ENCODE measurements at places on chromosomes 5 and 9.
A peak's percentile ranks its signal among the peaks of the same experiment; 100 is the strongest.

GRCh38 chr5:161378701-161379100 is 167.8 kb downstream of the GABRB2 start:
- DNase-seq: no peak

GRCh38 chr5:93665648-93666047 is 75.8 kb downstream of the POU5F2 start:
- DNase-seq: no peak

- no peak for DNase-seq
Measured at GRCh38 chr5:136622747-136623146, 257.4 kb upstream of the TRPC7 start.

DNA sequence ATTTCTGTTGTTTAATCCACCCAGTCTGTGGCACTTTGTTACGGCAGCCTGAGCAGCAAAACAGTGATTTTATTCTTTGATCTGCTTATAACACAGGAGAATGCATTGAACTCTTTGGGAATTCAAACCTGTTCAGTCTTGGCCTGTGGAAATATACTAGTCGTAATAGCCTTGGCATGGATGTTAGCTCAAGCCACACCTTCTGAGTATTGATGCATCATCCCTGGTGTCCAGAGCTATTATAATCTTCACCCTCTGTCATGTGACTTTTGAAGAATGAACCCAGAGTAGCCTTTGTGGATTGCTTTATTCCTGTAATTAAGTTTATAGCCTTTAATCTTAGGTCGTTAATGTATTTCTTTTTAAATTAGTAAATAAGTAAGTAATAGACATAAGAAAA is 50.8 kb upstream of the TEX48 start:
- DNase-seq: no peak

DNA sequence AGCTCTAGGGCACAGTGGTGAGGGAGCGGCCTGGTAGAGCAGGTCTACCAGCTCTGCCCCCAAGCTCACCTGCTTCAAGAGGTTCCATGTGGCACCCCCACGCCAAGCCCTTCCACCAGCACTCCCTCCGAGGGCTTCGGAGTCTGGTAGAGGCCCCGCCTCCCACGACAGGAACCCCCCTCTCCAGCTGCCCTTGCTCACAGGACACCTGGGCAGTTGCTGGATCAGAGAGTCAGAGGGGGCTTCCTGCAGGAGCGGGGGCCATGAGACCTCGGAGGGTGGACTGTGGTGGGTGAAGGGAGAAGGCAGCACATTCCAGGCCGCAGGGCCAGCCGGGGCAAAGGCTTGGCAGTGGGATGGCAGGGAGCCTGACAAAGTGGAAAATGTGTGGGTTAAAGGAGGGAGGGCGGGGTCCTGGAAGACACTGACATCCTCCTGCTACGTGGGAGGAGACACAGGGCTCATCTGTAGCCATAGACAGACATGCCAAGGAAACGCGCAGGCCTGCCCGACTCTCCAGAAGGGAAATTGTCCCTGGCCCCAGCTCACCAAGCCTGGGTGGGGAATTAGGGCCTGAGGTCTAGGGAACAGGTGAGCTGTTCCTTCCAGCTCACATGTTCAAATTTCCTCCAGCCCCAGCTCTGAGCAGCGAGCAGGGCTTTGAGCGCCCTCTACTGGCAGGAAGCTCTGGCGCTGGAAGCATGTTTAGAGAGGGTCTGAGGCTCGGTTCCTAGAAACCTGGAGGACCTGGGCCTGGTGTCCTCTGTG is 74.2 kb downstream of the NTNG2 start:
- peak; percentile 88 for DNase-seq

DNA sequence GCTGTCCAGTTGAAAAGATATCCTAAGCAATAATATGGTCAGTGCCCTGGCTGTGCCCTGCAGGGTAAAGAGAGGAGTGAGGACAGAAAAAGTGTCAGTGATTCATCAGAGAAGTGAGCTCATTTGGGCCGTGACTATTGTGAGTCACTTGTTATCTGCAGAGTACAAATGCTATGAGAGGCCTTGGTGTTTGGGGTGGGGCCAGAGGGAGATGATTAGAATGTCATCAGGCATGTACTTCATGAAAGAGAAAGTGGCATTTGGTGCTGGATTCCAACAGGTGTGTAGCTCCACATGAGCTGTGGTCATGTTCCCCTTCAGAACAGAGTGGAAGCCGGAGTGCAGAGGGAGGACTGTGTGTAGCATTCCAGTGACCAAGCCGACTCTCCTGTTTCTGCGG is 174.1 kb downstream of the KDM4C start:
- DNase-seq: peak; percentile 35

DNA sequence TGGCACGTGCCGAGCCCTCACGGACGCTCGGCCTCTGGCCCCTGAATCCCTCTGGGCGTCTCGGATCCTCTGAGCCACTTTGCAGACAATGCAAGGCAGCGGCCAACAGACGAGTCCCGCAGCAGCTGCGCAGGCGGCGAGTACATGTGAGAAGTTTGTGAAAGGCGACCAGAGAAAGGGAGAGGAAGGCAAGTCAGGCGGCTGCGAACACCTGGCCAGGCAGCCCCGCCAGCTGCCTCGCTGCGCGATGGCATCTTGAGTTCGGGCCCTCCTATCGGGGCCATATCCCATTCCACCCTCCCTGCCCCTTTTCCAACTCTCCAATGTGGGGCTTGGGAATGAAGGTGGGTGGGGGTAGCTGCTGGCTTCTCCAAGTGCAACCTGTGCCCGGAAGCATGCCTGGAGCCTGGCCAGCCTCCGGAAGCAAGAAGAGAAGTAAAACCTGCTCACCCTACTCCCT is 4.5 kb upstream of the POU4F3 start:
- DNase-seq: no peak

- DNase-seq: no peak
Measured at GRCh38 chr9:134634176-134634575, 7.4 kb upstream of the COL5A1 start.

- no peak for DNase-seq
Measured at GRCh38 chr9:98251551-98251950, 3.9 kb downstream of the TBC1D2 start.

GRCh38 chr5:95172659-95173058 is 112.2 kb downstream of the MCTP1 start:
- DNase-seq: no peak

GRCh38 chr9:121584421-121584820 is 67.0 kb upstream of the DAB2IP start:
- DNase-seq: no peak

DNA sequence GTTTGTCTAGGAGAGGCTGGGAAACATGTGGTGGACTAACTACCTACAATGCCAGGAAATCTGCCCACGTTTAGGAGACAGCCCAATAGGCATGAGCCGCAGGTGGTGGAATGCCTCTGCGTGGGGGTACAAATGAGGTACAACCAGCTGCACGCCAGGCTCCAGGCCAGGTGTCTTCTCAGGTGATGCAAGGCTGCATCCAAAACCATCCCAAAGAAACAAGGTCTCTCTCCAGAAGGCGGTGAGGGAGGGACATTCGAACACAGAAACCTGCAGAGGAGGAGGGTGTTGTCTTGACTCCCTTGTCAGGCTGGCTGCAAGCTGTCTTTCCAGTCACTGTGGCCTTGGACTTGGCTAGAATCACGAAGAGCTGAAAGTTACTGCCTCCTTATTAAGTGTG is 11.6 kb downstream of the ANKH start:
- no peak for DNase-seq

- DNase-seq: no peak
Measured at GRCh38 chr5:17276445-17276844, 59.0 kb downstream of the BASP1 start.

DNA sequence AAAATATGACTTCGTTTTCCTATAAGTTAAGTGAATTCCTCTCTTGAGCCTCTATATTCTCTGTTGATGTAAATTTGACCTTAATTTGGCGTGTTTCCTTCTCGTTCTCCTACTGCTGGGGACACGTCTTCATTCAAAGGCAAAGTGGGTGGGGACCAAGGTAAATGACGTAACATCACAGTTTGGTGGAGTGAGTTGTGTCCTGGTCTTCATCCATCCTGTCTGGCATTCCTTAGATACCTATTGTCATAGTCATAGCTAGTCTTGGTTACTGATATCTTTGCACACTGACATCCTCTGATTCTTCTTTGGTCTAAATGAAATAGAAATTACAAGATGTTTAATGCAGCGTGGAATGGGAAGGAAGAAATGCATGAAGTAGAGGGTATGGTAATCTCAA is 108.5 kb downstream of the NNT start:
- DNase-seq: no peak

DNA sequence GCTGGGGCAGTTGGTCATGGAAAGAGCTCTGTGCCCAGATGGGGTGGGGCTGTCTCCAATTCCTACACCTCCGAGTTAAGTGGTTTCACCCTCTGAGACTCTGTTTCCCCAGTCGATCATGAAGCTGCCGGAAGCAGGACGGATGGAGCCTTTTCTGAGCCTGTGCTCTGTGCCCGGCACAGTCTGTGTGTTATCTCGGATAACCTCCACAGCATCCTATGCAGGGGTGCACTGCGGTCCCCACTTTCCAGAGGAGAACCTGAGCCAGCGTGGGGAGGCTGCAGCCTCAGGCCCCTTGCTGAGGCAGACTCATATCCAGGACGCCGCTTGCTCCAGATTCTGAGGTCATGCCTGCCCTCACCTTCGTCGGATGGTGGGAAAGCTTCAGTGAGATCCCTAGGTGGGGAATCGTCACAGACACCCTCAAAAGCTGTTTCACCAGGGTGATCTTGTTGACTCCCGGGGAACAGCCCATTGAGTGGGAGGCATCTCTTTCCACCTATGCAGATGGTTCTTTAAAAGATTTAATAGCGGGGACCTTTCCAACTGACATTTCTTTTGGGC is 6.9 kb upstream of the COL5A1 start:
- DNase-seq: no peak

DNA sequence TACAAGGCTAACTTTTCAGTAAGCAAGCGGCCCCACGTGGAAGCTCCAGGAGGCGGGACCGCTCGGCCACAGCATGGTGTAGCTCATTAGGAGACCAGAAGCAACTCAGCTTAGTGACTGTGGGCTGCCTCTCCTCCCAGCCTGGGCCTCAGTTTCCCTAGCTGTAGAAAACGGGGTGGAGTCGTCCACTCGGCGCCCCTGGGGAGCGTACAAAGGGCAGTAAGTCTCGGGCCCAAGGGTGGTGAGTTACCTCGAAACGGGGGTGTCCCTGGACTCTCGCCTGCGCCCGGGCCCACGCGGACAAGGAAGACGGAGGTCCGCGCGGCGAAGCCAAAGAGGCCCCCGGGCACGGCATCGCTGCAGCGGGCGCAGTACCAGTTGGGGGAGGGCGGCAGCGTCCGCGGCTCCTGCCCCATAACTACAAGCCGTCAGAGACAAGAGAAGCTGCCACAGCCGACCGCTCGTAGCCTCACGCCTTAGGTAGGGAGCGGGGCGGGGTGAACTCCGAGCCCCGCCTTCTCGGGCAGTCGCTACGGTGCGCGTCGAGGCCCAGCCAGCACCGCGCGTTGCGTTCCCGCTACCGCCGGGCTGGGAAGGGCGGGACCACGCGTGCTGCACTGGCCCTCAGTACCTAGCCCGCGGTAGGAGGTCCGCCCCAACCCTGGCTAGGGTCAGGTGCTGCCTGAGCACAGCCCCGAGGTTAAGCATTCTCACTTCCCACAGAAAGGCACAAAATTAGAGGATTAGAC is at the start of gene GEMIN5:
GEMIN5 (minus strand) TSS at position 494 of the 749 bp plus-strand sequence; CDS start at position 416, 78 bp downstream.
- DNase-seq: peak; percentile 85

DNA sequence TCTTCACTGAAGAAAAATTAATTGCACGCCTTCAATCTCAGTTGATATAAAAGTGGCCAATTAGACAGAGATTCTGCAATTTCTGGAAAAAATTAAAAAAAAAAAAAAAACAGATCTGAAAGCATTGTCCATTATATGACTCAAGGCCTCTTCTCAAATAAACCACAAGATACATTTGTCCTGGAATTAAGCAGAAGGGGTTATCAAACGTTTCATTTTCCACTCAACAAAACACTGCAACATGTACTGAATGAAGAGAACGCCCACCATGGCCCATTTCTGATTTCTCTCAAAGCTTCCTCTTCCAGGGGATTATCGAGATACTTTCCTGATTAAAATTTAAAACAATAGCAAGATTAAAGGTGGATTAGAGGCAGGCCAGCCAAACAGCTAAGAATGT is 5.8 kb upstream of the PAPPA start:
- DNase-seq: no peak

DNA sequence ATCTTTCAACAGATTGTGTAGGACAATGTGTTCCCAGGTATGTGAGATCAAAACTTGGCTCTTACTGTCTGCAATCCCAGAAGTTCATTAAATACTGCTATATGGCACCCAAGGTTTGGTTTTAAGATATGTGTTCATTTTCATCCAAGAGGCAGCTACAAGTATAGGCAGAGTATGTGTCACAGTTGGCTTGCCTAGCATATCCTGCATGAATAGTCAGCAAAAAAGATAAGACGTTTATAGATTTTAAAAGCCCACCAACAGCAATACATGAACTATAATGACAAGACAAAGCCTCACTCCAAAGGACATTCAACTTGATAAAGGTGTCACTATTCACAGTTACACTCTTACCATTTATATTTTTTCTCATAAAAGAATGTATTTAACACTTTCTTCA is 99.1 kb downstream of the BNC2 start:
- no peak for DNase-seq

GRCh38 chr5:83035373-83036100 is 41.7 kb downstream of the TMEM167A start:
- DNase-seq: no peak

GRCh38 chr5:169250887-169251286 is 50.1 kb downstream of the SLIT3 start:
- DNase-seq: no peak

DNA sequence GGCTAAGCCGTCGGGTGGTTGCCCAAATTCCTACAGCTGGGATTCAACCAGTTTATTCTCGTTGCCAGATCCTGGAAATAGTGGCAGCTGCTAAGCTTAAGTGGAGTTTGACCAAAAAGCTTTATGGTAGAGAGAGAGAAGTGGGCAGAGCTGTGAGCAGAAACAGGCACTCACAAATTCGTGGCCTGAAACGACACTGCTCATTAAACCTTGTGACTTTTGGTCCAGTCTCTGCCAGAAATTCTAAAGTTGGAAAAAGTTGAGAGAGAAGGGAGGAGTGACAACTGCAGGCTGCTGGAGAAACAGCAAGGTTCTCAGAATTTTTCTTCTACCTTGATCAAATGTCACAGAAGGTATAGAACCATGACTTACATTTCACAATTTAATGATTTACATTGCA is 131.5 kb downstream of the MTX3 start:
- DNase-seq: no peak

DNA sequence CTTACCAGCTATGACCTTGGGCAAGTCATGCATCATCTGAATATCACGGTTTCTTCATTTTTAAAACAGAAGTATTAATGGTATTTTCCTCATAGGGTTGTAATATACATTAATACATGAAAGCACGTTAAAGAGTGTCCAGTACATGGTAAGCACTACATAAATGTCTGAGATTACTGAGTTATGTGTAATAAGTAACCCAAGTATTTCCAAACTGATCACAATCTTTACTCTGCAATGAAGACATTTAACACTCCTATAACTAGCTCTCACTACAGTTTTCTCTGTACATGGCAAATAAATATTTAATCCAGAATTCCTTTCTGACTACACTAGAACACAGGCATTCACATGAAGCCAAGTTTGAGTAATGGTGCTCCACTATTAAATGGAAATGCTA is 4.0 kb downstream of the GLDC start:
- DNase-seq: no peak

- DNase-seq: peak; percentile 32
Measured at GRCh38 chr9:109880276-109881169, 100.5 kb downstream of the PALM2AKAP2 start.

All from activated CD4-positive, alpha-beta T cell treated with anti-CD3 and anti-CD28 coated beads, Interleukin-2, amount 50 U/mL, for 48 hours (primary cell).